Forelimb muscle (tissue), 1 donor: ENCODE measurements at places on chromosomes 2 and 18.

- DNase-seq = no peak
Measured at GRCh38 chr2:223122781-223123180, 70.8 kb downstream of the KCNE4 start.

- no peak for DNase-seq
Measured at GRCh38 chr18:13597068-13597467, 129.3 kb downstream of the FAM210A start.

DNA sequence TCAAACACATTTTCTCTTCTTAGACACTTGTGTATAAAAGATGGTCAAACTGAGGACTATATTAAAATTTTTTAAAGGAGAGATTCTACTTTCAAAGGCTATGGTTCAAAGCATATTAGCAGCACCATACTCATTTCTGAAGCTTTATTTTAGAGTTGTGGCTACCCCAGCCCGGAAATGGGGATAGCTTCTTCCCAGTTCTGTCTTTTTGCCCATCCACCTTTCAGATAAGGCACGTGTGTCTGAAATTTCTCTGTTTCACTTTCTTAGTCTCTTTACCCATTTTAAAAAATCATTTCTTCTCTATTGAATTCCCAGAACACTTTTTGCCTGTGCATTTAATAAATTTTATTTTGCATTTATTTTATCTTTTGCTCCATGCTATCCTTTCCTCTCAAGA is 431.5 kb downstream of the RNF144A start:
- DNase-seq = no peak

DNA sequence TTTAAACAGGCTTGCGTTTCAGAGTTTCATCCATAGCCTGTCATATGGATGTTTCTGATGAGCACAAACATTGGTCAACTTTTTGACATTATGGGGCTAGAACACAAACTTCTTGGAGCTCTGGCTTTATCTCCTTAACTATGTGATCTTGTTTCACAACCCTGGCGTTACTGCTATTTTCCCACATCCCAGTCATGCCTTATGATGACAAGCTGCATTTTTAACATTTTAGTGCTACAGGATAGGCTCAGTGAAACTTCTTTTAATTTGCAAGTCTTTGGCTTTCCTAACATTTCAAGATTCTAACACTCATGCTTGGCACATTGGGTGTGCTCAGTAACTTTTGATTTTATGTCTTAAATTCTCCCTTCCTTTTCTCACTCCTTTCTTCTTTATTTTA is 21.0 kb upstream of the PDE1A start:
- DNase-seq = no peak

GRCh38 chr2:79569048-79569447 is 56.2 kb downstream of the CTNNA2 start:
- DNase-seq = no peak

- no peak for DNase-seq
Measured at GRCh38 chr2:234412726-234413125, 84.2 kb downstream of the ARL4C start.

GRCh38 chr2:237920673-237921072 is 46.1 kb upstream of the UBE2F start:
- DNase-seq = no peak

- peak; percentile 72 for DNase-seq
Measured at GRCh38 chr2:17540093-17540812, at the start of gene VSNL1. Gene VSNL1, plus strand, starts transcription at chr2:17540696. Its CDS starts 51,379 bp downstream, at chr2:17592075.
